ENCODE measurements at places on chromosomes 12 and 14.

- peak; percentile 11 for DNase-seq
These were observed 21.9 kb upstream of the IFT81 start for GRCh38 chr12:110102255-110102654.

GRCh38 chr12:77766224-77766623 is 64.5 kb upstream of the NAV3 start:
- DNase-seq, result no peak

DNA sequence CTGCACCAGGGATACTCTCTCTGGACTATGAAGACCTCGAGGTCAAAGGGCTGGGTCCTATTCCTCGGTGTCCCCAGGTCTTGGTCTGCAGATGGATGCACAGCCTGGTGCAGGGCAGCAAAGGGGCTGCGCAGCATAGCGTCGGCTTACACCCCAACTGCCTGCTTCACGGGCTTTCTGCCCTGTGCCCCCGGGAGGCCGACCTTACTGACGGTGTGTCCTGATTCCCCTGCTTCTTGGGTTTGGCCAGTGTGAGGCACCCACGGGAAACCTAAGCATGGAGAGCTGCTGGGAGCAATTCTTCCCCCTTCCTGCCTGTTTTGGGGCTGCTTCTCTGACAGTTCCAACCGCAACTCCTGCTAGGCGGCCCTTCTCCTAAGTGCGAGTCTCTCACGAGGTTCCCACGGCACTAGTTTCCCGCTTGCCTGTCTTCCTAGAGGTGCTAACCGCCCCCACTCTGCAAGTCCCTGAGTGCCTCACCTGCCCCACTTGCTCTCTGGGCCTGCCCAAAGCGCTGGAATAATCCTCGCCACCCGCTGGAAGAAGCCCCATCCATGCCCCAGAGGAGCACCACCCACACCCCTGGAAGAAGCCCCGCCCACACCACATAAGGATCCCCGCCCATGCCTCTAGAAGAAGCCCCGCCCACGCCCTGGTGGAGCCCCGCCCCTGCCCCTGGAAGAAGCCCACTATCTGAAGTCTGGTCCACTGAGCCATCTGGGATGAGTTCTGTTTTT is 54.0 kb downstream of the PRIMA1 start:
- DNase-seq, result no peak

- no peak for DNase-seq
These were observed 4.6 kb upstream of the KLRC1 start for GRCh38 chr12:10457760-10458159.

- DNase-seq, result no peak
These were observed 6.2 kb downstream of the MYL6 start for GRCh38 chr12:56164345-56164729.

GRCh38 chr14:34262127-34262910 is 199.7 kb downstream of the SPTSSA start:
- no peak for DNase-seq

DNA sequence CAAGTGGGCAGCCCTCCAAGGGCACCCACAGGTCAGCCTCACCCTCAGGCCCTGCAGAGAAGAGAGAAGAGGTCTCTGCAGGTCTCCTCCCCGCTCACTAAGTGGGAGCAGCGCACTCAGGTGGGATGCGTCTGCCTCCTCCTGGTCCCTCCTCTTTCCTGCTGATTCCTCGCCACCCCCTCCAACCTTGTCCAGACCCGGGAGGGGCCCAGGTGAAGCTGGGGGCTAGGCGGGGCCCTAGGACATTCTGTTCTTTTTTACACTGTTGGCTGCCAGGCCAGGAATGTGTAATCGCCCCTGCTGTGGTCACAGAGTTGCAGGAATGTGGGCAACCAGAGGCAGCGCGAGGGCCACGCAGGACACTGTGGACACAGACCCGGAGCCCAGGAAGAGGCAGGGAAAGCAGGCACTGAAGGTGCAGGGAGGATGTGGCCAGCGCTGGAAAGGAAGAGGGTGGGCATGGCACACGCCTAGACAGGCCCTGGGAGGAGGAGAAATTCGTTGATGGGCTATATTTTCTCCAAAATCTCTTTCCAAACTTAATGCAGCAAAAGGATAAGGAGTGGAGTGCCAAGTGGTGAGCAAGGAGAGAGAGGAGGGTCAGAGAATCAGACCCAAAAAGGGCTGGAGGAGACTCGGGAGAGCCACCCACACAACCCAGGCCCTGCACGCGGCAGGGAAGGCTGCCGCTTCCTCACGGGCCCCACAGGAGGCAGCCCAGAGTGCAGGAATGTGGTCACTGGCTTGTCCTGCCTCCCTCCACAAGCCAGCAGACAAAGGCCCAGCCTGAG is 911 bp upstream of the SCNN1A start:
- DNase-seq, result no peak

- DNase-seq, result no peak
These were observed 80.7 kb upstream of the METAP2 start for GRCh38 chr12:95393191-95393790.

- no peak for DNase-seq
These were observed 94.9 kb upstream of the NEDD1 start for GRCh38 chr12:96812153-96812552.

Data from NCI-H1092 (cell line).